ENCODE measurements at places on chromosomes 6 and 20. TPM values are rescaled to one million over a fixed set of nuclear protein-coding genes. Genes with fewer than 3 reads are reported as not detected.
A peak's percentile ranks its signal among the peaks of the same experiment; 100 is the strongest.

DNA sequence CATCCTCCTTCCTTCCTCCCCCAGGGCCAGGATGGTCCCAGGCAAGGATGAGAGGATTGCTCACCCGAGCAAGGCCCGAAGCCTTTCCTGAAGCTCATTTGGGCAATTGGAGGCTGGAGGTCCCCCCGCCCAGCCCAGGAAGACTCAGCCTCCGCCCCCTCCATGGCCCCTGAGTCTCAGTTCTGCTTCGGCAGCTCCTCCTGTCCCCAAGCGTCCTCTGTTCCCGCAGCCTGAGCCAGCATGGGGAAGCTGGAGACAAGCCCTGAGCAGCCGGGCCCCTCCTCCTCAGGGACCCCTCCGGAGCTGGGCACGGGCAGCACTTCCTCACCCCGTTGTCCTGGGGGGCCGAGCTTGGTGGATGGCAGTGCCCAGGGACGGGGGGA, 26.0 kb downstream of the SLC17A9 start:
- DNase-seq: no peak

GRCh38 chr6:46174904-46175303, 4.1 kb upstream of the ENPP5 start:
- peak; percentile 73 for DNase-seq

Gene PROKR2
- polyA plus RNA-seq: not detected

DNA sequence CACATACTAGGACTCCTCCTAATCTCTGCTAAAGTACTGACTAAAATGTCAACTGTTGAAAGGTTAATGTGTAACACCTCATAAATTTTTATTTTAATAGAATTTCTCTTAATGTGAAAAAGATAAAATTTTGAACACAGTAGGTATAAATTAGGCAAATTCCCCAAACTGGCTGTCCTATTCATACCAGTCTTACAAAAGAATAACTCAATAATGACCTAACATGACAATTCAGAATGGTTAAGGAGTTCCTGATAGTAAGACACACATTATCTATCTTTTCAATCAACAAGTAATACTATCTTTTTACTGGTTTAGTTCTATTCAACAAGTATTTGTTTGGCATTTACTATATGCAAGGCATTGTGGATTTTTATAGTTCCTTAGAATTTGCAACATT, 141.1 kb downstream of the EPHA7 start:
- DNase-seq: no peak

GRCh38 chr6:33313105-33313708, 671 bp downstream of the TAPBP start:
- peak; percentile 21 for DNase-seq

GRCh38 chr6:106118835-106119431, 32.8 kb downstream of the PRDM1 start:
- no peak for DNase-seq

Gene HEY2
- polyA plus RNA-seq: 0.76 TPM

DNA sequence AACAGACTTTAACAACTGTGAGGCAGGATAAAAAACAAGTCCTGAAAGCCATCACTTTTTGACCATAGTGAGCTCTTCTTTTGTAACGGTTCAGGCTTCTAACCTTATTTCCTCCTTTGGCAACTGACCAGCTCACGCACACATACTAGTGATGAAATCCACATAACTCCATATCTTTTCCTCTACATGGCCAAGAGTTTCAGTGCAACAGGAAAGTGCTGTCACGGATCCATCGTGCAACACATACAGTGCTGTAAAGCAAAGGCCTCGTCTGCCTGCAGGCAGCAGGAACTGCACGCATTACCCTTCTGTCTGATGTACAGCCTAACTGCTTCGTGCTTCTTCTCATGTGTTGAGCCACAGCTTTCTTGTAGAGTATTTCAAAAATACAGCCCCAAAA, 108.5 kb downstream of the EPM2A start:
- DNase-seq: no peak

Gene PROCR
- 16.5 TPM for polyA plus RNA-seq

Gene PPARD
- 6.0 TPM for polyA plus RNA-seq

- DNase-seq: no peak
Observed at GRCh38 chr20:3758566-3758965, 9.0 kb downstream of the ADISSP start.

- DNase-seq: no peak
Observed at GRCh38 chr6:135627092-135627715, 129.7 kb upstream of the AHI1 start.

DNA sequence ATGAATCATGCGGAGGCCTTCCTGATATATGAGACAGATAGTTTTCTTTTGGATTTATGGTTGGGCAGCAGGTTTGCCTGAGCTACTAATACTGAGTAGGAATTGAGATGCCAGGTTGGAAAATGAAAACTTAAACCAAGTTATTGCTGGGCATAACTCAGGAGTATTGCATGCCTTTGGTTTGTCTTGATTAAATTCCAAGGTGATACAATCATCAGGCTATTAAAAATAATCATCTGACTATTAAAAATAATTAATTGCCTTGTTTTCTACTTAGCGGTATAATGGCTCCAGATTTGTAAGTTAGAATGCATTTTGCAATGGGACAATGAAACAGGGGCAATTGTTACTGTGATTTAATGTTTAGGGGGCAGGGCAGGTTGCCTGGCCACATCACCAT, 15.5 kb upstream of the RNF144B start:
- DNase-seq: no peak

Gene SCRT2
- polyA plus RNA-seq: not detected

DNA sequence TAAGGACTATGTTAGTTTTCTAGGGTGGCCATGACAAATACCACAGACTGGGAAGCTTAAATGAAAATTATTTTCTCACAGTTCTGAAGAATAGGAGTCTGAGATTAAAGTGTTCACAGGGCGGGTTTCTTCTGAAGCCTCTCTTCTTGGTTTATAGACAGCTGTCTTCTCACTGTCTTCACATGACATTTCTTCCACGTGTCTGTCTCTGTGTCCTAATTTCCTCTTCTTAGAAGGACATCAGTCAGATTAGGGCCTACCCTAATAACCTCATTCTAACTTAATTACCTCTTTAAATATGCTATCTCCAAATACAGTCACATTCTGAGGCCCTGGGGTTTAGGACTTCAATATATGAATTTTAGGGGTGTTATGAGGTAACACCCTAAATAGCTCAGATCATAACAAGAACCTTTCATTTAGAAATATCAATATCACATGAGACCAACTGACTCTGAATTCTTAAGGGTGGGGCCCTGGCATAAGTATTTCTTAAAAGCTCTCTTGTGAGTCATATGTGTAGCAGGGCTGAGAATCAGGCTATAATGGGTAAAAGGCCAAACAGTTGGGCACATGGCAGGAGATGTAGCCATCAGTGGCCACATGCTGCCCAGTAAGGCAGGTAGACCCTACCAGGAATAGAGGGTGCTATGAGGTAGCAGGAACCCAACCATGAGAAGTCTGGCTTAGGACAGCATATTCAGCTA, 62.0 kb upstream of the TENT5A start:
- DNase-seq: no peak

Gene DEFB128
- polyA plus RNA-seq: not detected

DNA sequence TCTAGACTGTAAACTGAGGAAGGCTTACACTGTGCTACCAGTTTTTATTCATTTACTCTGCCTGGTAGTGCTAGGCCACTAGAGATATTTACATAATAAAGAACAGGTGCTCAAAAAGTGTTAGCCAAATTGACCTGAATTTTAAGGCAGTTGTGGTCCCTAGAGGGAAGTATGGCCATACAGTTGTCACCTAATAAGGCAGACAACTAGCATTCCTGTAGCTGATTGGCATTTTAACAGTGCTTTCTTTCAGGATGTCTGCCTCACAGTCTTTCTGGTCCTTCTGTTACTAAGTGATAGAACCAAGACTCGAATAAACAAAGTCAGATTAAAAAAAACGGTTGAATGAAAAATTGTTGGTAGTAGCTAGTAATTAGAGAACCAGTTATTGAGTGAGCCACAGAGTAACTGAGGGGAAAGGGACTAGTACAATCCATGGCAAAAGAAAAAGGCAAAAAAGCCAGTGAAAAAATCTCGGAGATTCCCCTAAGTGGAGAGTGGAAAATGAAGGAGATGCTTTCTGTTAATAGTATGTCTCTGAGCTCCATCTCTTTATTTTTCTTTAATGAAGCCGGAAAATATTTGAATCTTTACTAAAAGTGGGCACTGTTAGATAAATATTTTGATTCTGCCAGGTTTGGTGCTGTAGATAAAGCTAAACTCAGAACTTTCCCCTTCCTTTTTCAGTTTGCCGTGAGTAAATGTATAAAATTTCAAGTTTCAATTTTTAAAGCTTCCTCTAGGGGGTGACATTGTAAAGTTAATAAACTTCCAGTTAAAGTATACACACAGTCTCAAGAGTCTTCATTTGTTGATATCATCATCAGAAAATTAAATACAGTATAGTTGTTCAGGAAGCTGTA, 9.1 kb downstream of the VTA1 start:
- peak; percentile 21 for DNase-seq

GRCh38 chr6:104413767-104414166, 446.0 kb downstream of the HACE1 start:
- DNase-seq: no peak

GRCh38 chr6:168376120-168376519, 56.5 kb upstream of the DACT2 start:
- no peak for DNase-seq

All from immature natural killer cell (primary cell).